ENCODE measurements at places on chromosomes 2 and 18.

DNA sequence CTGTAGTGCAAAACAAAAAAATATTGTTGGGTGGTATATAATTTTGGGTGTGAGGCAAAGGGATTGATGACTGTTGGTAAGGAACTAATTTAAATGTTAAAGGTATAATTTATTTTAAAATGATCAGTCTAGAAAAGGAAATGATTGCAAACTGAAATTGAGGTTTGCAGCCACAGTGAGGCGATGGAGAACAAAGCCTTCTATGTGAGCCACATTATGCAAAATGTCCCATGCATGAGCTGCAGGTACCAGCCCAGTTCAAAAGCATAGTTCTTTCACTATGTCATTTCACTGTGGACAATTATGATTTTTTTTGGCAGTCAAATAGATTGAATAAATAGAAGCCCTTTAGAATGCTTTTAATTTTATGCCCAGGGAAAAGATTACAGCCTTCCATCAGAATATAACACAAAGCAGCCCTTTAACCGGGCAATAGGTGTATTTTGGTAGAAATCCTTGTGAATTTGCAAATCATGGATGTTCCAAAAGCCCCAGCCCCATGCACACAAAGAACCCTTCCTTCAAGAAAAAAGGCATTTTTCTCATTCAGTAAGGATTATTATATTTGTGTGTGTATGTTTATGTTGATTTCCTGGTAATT is 1.7 kb downstream of the MAP2 start:
- DNase-seq, result no peak

GRCh38 chr2:42925742-42926433 is 133.5 kb upstream of the HAAO start:
- DNase-seq, result no peak

GRCh38 chr18:79962835-79963657 is 1.4 kb upstream of the HSBP1L1 start:
- DNase-seq, result no peak

DNA sequence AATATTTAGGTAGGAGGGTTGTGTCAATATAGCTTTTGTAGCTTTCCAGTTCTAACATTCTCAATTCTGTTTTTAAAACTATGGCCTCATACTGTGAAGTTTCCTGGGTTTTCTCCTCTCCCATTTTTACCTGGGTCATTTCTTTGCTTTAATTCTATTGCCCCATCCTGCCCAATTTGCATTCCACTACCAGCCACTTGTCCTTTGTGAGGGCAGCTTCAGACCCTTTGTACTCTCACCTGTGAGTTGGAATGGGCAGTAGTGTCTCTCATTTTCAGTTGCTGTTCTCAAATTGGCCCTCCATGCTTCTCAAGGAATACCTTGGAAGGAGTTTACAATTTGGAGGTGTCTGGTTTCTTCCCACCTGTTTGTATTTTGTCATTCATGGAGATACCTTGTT is 108.4 kb downstream of the CAMKMT start:
- DNase-seq, result no peak

All from spleen (tissue), 13 donors.